ENCODE measurements at places on chromosomes 1 and 21.
A peak's percentile ranks its signal among the peaks of the same experiment; 100 is the strongest.

DNA sequence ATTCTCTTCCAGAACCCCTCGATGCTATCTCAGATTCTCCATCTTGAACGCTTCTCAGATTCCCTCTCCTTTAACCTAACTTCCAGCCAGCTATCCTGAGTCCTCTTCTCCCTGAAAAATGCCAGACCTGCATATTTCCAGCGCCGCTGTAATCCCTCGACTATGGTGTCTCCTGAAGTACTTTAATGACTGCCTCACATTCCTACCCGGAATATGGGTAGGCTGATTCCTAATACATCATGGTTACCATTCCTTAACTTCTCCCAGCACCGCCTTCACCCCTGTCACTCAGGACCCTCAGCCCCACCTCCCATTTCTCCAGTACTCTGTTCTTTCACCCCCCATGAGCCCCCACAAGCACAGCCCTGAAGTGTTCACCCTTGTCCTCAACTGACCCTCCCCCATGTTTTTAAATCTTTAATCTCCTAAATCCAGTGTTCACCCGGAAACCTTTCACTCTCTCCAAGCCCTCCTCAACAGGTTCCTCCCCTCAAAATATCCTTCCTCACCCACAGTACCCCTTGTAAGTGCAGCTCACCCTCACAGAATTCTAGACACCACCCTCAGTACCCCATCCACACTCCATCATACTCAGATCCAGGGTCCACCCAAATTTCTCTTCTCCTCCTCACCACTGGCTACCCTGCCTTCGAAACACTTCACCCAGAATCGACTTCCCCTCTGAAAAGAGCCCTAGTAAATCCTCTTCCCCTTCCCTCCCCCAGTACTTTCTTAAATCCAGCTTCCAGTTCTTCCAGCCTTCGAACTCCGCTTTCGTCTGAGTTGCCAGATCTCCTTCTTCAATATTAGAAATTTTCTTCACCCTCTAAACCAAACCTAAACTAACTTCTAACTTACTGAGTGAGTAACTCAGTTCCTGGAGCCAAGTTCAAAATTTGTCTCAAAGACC lies 922 bp downstream of the CPT2 start:
- peak; percentile 62 for DNase-seq

DNA sequence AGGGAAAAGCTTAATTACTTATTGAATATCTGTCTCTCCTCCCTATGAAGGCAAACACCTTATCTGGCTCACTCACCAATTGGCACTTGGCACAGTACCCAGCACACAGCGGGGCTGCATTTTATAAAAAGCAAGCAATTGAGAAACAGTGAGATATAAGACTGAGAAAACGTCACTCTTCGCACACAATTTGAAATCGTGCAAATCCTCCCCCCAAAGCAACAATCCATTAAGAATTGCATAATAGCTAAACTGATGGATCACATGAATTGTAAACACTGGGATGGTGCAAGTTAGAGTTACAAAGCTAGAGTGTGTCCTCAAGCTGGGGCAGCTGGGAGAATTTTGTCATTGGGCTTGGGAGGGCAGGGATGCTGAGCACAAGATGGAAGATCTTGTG lies 27.1 kb downstream of the PRDX6 start:
- DNase-seq = no peak

- DNase-seq = no peak
These were observed 140.0 kb downstream of the VAV3 start for GRCh38 chr1:107824946-107825345.

DNA sequence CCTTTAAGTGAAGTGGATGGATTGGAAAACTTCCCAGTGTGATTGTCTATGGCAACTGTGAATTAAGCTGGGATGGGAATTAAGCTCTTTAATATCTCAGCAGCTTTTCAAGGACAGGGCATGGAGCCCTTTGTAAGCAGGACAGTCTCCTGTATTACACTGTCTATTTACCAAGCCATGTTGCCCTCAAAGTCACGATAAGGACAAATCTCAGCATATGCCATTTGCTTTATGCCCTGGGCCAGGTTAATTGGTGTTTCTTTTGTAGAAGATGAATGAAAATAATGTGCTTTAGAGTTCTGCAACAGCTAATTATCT lies 17.6 kb downstream of the UTP25 start:
- no peak for DNase-seq

DNA sequence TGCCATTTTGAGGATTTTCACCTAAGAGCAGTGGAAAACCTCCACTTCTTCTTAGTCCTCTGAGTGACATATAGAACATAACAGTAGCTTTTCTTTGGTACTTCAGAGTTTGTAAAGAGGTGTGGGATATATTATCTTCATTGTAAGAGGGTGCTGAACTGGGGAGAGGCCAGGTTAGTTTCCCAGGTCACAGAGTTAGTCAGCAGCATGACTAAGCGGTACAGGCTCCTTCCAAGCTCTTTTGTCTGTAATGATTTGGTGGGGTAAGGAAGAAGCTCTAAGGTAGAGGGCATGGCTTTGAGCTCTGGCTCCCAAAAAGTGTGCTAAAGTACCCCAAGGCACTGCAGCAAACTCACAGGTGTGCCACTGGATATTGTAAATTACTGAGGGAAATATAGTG lies 325.0 kb upstream of the PLXNA2 start:
- no peak for DNase-seq
